Liver (tissue), 10 donors: ENCODE measurements at places on chromosomes 5 and 9. TPM values are rescaled to one million over a fixed set of nuclear protein-coding genes. Genes with fewer than 3 reads are reported as not detected.

DNA sequence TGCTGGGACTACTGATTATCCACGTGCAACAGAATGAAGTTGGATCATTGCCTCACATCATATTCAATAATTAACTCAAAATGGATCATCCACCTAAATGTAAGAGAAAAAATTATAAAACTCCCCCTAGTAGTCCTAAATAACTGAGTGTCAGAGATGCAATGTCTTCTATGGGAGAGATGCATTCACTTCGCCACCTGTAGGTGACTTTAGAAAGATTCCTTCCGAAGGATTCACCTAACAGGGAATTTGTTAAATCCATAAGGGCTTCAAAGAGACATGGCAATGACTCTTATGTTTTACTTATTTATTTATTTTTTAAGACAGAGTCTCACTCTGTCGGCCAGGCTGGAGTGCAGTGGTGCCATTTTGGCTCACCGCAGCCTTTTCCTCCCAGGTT is 526.0 kb downstream of the MTRR start:
- DNase-seq = no peak

- no peak for DNase-seq
Measured at GRCh38 chr9:132160802-132161742, 786 bp upstream of the NTNG2 start.

GRCh38 chr9:122383992-122384461 is 13.2 kb downstream of the PTGS1 start:
- DNase-seq = no peak

DNA sequence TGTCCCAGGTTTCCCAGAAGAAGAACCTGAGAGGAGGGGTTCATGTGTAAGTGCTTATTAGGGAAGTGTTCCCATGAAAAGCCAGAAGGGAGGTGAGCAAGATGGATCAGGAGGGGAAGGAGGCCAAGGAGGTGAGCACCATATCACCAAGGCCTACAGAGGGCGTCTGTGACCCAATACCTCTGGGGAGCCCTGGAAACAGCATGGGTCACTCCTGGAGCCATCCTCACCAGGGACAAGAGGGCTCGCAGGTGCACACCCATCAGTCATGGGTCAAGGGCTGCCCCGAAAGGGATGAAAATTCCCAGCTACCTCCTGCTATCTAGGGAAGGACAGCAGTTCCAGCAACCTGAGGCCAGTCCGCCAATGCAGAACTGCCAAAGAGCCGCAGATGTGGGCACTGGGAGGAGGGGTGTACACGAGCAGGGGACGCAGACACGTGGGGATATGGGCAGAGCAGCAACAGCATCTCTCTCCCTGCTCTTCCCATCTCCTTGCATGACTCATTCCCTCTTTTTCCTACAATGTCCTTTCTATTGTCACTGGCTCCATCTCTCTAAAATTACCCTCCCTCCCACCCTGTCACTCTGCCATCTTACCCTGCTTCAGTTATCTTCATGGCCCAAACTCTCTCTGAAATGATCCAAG is 167.6 kb upstream of the FSTL4 start:
- DNase-seq = no peak

- no peak for DNase-seq
Measured at GRCh38 chr9:136621019-136621733, 41.5 kb upstream of the EGFL7 start.

- DNase-seq = no peak
Measured at GRCh38 chr5:16918156-16918555, 17.9 kb downstream of the MYO10 start.

The N4BP3 gene
- polyA plus RNA-seq = 0.06 TPM

DNA sequence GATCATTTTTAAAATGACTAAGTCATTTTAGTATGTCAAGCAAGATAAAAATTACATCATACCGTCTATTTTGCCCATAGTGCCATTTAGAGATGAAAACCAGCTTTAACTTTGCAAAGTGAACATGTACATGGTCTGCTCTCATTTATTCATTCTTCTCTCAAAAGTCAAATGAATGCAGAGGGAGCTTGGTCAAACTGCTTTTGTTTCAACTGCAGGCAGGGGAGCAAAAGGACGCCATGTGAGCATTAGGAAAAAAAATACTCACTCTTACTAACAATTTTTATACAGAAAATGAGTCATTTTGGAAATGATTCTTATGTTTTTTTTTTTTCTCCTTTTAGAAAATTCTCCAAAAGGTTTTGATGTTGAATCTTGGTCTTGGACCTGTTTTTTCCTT is 15.7 kb downstream of the SCGB3A1 start:
- DNase-seq = no peak

DNA sequence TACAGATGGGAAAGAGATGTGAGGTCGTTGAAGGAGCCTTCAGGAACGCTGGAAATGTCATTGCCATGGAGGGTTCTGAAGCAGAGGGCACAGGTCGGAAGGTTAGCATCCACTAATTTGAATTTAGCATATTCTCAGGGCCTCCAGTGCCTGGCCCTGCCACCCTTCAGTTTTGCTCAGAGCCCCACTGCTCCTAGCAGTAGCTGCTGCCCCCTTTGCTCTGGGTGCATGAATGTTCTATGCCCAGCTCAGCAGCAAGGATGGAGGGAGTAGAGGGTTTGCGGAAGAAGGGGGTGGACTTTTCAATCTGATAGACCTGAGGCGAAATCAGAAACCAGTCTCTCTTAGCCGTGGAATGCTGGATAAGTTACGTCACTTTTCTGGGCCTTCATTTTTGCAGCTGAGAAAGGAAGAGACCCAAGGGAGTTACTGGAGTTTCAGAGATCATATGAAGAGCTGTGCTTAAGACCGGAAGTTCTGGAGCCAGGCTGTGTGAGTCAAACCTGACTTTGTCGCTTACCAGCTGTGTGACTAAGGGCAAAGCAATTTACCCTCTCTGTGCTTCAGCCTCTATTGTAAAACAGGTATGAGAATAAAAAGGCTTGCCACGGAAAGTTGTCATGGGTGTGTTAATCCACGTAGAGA is 133.2 kb upstream of the PANK3 start:
- DNase-seq = no peak

The PCDHA3 gene
- not detected for polyA plus RNA-seq

DNA sequence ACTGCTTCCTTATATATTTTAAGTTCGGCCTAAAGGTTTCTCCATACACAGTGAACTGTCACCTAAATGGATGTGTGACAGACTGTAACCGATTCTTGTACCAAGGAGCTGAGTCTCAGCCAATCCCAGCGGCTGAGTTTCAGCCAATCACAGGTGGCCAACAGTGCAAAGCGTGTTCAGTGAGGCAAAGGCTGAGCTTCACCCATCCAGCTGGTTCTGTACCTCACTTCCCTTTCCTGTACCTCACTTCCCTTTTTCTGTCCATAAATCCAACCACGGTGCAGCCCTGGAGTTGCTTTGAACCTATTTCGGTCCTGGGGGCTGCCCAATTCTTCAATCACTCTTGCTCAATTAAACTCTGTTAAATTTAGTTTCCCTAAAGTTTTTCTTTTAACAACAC is 15.7 kb upstream of the TBC1D9B start:
- no peak for DNase-seq

GRCh38 chr5:141180313-141180712 is 1.9 kb upstream of the PCDHB16 start:
- no peak for DNase-seq

GRCh38 chr5:137497396-137498290 is 1.5 kb downstream of the SPOCK1 start:
- DNase-seq = no peak

The VDAC1 gene
- 109 TPM for polyA plus RNA-seq

The APC gene
- polyA plus RNA-seq = 15.2 TPM

GRCh38 chr5:127216143-127216542 is 74.5 kb upstream of the MEGF10 start:
- no peak for DNase-seq

DNA sequence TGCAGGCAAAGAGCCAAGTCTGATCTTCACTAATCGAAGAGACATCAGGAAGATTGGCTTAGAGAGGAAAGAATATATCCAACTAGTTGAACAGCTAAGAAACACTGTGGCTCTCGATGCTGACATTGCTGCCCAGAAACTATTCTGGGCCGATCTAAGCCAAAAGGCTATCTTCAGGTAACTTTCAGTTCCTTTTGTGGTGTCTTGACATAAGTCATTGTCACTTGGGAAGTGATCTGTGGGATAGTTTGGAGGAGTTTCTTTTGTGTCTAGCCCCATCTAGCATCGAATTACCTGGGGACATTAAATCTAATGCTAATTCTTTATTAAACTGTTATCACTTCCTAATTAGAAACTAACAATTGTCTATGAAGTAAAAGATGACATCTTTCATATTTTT is 24.0 kb downstream of the VLDLR start:
- DNase-seq = no peak

DNA sequence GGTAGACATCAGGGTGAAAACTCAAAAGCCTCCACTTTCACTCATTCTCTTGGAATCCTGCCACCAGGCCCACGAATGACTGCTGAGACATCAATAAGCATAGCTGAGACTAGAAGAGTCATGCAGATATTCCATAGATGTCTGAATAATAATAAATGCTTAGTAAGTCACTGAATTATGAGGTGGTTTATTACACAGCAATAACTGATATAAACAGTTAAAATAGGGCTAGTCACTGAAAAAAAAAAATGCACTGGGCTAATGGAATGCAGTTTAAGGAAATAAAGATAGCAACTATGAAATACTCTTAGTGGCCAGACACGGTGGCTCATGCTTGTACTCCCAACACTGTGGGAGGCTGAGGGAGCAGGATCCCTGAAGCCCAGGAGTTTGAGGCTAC is 262.8 kb upstream of the CDH6 start:
- DNase-seq = no peak

The PITX1 gene
- polyA plus RNA-seq = not detected

- DNase-seq = no peak
Measured at GRCh38 chr5:176654856-176655255, 7.6 kb downstream of the TSPAN17 start.

The HCN1 gene
- polyA plus RNA-seq = not detected

The CANX gene
- 266 TPM for polyA plus RNA-seq

The CXCL14 gene
- 10.4 TPM for polyA plus RNA-seq

DNA sequence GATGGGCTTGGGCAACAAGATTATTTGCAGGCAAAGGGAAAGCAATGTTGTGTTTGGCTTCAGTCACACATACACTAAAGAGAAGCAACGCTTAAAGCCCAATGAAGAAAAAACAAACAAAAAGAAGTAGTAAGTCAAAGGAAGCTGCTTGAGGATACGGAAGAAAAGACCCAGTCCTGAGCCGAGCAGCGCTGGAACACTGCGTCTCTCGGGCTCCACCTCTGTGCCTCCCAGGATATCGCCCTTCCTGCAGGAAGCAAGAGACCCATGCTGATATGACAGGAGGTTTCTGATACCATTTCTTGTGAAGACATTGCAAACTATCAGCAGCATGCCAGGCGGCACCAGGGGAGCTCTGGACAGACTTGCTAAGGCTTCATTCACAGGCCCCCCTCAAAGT is 9.9 kb downstream of the GNAQ start:
- DNase-seq = peak; percentile 66
